Occipital lobe (tissue), 3 donors: ENCODE measurements at places on chromosomes 2 and 18. TPM values are rescaled to one million over a fixed set of nuclear protein-coding genes. Genes with fewer than 3 reads are reported as not detected.

DNA sequence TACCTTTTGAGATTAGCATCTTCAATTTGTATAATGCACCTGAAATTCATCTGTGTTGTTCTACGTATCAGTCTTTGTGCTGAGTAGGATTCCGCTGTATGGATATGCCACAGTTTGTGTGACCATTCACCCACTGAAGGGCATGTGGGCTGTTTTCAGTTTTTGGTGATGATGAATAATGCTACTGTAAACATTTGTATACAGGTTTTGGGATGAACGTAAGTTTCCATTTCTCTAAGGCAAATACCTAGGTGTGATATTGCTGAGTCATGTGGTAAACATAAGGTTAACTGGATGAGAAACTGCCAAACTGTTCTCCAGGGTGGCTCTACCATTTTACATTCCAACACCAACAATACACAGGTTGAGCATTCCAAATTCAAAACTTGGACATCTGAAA, 35.1 kb downstream of the CABYR start:
- no peak for DNase-seq

- no peak for DNase-seq
Measured at GRCh38 chr2:70698847-70699246, 69.2 kb downstream of the ADD2 start.

- DNase-seq, result no peak
Measured at GRCh38 chr2:187783446-187783845, 229.2 kb upstream of the TFPI start.

DNA sequence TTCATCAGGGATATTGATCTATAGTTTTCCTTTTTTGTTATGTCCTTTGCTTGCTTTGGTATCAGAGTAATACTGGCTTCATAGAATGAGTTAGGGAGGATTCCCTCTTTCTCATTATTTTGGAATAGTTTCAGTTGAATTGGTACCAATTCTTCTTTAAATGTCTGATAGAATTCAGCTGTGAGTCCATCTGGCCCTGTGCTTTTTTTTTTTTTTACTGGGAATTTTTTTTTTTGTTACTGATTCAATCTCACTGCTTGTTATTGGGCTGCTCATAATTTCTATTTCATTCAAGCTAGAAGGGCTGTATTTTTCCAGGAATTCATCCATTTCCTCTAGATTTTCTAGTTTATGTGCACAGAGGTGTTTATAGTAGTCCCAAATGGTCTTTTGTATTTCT, 103.9 kb downstream of the RND3 start:
- DNase-seq, result no peak

- DNase-seq, result no peak
Measured at GRCh38 chr2:115374981-115375380, 932.5 kb downstream of the DPP10 start.

GRCh38 chr2:234001380-234002160, 48.9 kb upstream of the SPP2 start:
- no peak for DNase-seq

DNA sequence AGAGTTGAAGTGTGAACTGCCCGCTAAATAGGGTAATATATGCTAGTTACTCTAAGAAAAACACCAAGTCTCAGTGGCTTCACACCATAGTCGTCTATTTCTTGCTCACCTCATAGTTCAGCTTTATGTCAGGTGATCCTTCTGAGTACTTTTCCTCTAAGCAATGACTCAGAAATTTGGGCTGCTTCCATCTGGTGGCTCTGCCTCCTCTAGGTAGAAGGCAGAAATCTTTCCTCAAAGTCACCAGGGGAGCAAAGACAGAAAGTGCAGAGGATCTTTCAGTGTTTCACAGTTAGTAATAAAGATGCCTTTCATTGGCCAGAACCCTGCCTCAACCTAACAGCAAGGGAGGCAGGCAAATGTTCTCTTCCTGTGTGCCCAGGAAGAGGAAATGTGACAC, 17.3 kb downstream of the CDH20 start:
- DNase-seq, result no peak

TCF23 gene
- not detected for total RNA-seq

RAB17 gene
- 0.16 TPM for total RNA-seq

ITGB6 gene
- total RNA-seq, result 0.16 TPM
